ENCODE measurements at places on chromosomes 2 and 18.
A peak's percentile ranks its signal among the peaks of the same experiment; 100 is the strongest.

DNA sequence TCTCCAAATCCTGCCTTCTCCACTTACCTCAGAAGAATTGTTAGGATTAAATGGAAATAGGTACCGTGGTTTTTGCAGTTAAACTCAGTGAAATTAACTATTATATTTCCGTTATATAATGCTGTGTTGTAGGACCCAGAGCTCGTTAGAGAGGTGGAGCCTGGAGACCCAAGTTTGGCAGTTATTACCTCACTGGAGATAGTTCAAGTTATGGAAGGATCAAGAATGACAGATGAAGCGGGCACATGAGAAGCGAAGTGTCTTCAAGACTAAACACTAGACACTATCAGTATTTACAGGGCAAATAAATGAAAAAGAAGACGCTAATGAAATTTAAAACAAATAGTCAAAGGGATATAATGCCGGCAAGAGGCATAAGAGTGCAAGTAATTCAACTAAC is 866 bp downstream of the CWC22 start:
- DNase-seq = no peak

- peak; percentile 75 for DNase-seq
These were observed at the start of gene EPC2 for GRCh38 chr2:148643998-148644882. Gene EPC2 (plus strand): TSS chr2:148644751. CDS start chr2:148645018, 267 bp downstream.

DNA sequence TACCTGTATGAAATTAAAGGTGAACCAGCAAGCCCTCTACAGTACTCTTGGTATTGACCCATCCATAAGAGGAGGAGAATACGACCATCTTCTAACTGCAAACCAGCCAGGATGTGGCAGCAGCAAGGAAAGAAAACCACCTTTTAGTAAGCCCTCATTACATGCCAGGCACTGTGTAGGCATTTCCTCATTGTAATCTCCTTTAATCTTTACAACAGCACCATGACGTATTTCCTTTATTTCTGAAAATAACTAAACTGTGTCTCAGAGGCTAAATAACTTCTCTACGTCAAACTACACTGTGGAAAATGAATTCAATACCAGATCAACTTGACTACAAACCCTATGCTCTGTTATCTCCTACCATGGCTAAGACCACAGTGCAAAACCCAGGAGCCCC is 18.2 kb downstream of the WDR35 start:
- DNase-seq = no peak

DNA sequence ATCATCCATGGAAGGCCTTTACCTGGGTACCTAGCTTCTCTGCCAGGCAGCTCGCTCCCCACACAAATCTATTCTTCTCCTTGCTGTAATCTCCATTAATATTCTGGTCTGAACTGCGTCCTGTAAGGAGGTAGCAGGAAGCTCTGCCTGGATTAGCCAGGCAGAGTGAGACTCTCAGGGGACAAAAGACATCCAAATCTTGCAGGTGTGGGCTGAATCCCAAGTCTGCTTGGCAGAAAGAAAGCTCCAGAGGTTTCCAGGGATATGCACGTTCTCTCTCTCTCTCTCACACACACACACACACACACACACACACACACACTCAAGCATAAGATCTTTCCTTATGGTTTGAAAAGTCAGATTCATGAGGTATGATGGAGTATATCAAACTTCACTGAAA is 66.5 kb downstream of the THNSL2 start:
- DNase-seq = no peak
